ENCODE measurements at places on chromosomes 3 and 15. TPM values are rescaled to one million over a fixed set of nuclear protein-coding genes. Genes with fewer than 3 reads are reported as not detected.

The EPHA3 gene
- 0.99 TPM for total RNA-seq

The CHDH gene
- 0.77 TPM for total RNA-seq

The FGF7 gene
- total RNA-seq: 488 TPM

The CADPS gene
- total RNA-seq: 33.1 TPM

Measured in fibroblast of lung (primary cell).